ENCODE measurements at places on chromosomes 7 and 10. TPM values are rescaled to one million over a fixed set of nuclear protein-coding genes. Genes with fewer than 3 reads are reported as not detected.

The ABCB4 gene
- total RNA-seq = 2.3 TPM

The SGCE gene
- 1.8 TPM for total RNA-seq

The SPDYE9 gene
- total RNA-seq = not detected

The PAPOLB gene
- total RNA-seq = not detected

The ARMH3 gene
- total RNA-seq = 29.9 TPM

The PMS2 gene
- total RNA-seq = 22.8 TPM

The NKX1-2 gene
- not detected for total RNA-seq

The GPR15LG gene
- not detected for total RNA-seq

The GJD4 gene
- not detected for total RNA-seq

The PDE1C gene
- total RNA-seq = not detected

All from naive thymus-derived CD8-positive, alpha-beta T cell (primary cell).